Suppressor macrophage treated with lipopolysaccharide for 4 hours (primary cell): ENCODE measurements at places on chromosomes 2 and 18.

- DNase-seq = no peak
Observed at GRCh38 chr2:58865436-58865835, 624.3 kb upstream of the FANCL start.

- peak; percentile 65 for DNase-seq
Observed at GRCh38 chr2:72993147-72993932, 76.0 kb downstream of the EMX1 start.

- DNase-seq = no peak
Observed at GRCh38 chr2:85915606-85916303, 27.0 kb upstream of the ST3GAL5 start.

- no peak for DNase-seq
Observed at GRCh38 chr2:42879121-42879705, 86.8 kb upstream of the HAAO start.

GRCh38 chr2:191740759-191741158 is 62.8 kb downstream of the NABP1 start:
- no peak for DNase-seq

GRCh38 chr2:236712304-236712703 is 142.7 kb downstream of the ACKR3 start:
- peak; percentile 21 for DNase-seq

DNA sequence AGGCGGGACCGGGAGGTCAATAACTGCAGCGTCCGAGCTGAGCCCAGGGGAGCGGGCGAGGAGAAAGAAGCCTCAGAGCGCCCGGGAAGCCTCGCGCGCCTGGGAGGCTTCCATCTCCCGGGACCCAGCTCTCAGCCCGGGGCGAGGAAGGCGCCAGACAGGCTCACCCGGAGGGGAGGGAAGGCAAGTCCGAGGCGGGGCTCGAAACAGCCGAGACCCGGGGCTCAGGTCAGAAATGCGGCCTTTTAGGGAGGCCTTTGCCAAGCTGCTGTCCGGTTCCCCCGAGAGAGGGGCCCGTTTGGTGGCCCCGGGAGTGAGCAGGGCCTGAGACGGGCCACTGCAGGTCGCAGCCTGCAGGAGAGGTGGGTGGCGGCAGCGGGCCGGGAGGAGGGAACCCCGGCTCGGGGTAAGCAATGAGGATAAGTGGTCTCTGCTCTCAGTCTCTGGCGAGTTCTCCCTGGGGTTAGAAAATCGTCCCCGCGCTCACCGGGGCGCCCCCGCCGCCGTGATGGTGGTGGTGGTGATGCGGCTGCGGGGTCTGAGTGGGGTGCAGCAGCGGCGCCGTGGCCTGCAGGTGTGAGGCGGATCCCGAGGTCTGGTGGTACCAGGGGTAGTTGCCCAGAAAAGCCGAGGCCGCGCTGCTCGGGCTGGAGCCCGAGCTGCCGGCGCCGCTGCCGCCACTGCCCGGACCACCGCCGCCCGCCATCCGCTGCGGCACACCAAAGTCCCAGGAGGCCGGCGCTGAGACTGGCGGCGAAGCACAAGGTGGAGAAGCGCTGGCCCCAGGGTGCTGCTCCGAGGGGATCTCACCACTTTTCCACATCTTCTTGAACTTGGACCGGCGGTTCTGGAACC is 2.4 kb downstream of the DLX2 start:
- DNase-seq = no peak

DNA sequence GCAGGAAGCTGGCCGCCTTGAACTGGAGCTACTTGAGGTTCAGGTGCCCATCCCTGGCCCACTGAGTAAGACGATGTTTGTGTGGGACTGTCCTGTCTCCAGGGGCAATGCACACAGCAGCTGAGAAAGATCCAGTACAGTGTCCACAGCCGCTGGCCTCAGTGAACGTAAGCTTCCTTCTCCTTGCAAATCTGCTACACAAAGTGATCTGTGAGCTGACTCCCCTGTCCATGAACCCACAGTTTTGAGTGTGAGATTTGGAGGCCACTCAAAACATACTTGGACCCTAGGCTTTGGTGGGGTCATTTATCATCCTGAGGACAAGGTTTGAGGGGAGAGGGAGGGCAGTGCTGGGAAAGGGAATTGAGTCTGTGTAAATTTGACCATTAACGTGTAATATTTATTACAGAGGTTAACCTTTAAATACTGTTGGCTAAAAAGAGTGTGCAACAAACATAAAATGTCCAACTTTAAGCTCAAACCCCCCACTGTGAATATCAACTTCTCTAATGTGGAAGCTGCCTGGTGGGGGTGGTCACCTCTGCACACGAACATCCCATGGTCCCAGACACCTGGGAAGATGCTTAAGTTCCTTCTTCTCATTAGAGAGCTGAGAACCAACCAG is 4.9 kb upstream of the CYS1 start:
- DNase-seq = no peak

GRCh38 chr18:27887287-27887686 is 289.6 kb downstream of the CDH2 start:
- DNase-seq = no peak

DNA sequence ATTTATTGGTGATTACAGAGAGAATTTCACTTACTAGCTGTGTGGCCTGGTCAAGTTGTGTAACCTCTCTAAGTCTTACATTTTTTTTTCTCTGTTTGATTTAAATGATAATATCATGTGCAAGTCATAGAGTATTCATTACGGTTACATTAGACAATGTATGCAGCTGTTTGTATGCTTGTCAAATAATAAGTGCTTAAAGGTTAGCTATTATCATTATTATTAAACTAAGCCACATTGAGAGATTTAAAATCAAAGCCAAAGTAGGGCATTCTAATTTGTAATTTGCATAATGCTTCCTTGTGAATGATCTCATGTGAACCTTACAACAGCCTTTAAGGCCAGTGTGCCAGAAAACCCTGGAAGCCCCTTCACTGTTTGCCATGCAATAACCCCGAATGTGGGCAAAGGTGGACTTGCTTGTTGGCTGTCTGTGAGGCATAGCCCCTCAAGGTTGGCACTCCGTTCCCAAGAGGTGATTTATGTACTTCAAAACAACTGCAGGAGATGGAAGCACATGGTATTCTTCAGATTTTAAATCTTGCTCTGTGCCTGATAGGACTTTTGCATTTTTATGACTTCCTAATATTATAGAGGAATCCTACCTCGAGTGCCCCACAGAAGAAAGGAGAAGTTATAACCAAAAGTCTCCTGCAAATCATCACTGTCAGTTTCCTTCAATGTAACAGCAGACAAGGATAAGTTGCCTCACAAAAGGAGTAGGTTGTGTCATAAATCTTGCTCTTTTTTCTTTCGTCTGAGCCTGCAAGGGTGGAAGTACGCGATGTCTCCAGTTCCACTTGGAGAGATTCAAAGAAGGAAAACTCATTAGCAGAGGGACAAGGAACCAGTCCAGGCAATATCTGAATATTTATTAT is 272.0 kb downstream of the TGIF1 start:
- DNase-seq = peak; percentile 86

DNA sequence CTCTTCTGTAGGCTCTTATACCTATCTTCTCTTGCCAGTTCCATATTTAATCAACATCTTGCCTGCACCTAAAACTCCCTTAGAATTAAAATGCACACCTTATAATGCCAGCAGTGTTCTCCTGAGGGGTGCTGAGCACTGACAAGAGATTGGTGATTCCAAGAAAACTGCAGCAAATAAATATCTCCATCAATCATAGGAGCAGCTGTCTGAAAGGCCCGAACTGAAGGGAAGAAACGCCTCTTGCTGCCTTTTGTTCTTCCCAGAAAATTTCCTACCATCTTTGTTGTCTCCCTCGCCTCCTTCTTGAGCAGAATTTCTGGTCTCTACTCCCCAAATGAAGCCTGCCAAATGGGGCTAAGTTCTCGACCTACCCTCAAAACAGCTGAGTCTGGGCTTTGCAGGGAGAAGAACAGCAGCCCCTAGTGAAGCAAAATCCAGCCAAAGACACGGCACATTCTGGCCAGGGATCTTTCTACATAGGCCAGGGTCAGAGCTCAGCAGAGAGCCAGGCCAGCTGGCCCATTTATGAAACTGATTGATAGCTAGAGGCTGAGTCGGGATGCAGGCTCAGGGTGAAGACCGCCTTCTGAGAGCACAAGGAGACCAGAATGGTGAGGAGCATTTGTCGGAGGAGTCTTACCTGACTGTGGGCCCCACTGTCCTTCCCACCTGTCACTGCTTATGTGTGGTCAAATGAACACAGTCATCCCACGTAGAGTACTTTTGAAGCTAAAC is 20.4 kb upstream of the TMEM247 start:
- DNase-seq = no peak

DNA sequence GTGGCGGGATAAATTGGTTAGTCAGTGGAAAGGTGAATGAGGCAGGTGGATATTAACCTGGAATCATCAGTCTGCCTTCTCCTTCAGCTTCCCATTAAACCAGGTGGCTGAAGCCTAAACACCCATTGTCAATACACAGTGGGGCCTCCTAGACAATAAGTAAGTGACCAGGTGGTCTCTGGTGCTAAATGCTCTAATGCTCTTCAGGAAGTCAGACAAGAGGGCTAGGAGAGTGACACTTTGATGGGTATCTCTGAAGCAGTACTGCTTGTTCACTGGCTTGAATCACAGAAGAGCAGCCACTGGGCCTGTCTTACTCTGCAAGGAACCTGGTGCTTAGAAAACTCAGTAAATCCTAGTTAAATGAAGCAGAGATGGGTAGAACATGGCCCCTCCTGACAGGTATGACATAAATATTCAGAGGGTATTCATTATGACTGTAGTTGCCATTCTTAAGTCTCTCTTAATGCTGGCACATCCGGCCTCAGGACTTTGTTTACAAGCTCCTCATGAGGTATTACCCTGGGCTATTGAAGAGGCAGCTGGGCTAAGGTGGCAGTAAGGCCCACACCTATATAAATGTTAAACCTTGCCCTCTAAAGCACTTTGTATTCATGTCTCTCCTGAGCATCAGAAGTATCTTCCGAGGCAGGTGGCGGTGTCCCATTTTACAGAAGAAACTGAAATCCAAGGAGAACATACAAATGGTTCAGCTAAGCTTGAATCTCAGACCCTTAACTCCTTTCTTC is 104.9 kb downstream of the NCK2 start:
- DNase-seq = no peak

DNA sequence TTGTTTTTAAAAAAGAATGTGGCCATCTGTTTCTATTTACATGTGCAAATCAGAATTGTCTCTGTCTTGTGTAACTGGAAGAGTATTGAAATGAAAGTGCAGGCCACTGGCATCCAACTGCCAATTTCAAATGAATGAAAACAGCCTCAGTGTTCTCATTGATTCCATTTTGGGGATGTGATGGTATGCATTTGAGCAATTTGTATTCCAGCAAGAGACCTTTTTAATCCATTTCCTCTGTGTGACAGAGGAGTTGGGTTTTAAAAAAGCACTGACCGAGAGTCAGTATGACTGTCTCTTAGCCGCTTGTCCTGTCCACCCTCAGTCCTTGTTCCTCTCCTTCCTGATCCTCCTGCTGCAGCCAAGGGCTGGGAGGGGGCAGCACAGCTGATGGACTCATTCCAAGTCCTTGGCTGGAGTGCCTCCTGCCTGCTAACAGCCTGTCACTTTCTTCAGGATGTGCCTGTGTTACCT is 50.0 kb downstream of the ASAP2 start:
- DNase-seq = no peak

GRCh38 chr18:7370375-7370774 is 139.5 kb downstream of the LRRC30 start:
- DNase-seq = no peak

DNA sequence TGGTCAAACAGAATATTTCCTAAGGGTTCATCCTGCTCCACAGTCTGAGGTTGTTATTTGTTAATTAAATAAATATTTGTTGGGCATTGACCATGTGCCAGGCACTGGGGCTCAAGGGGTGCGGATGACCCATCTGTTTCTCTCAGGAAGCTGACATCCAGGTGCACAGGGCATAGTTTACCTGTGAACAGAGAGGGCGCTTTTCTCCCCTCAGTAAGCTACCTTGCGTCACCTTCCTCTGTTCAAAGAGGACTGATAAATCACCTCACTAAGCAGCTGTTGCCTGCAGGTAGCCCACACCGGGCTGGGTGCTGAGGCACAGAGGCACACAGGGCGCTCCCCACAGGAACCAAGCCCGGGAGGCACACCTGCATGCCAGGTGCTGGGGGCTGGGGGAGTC is 41.6 kb downstream of the SH3RF3 start:
- DNase-seq = no peak

DNA sequence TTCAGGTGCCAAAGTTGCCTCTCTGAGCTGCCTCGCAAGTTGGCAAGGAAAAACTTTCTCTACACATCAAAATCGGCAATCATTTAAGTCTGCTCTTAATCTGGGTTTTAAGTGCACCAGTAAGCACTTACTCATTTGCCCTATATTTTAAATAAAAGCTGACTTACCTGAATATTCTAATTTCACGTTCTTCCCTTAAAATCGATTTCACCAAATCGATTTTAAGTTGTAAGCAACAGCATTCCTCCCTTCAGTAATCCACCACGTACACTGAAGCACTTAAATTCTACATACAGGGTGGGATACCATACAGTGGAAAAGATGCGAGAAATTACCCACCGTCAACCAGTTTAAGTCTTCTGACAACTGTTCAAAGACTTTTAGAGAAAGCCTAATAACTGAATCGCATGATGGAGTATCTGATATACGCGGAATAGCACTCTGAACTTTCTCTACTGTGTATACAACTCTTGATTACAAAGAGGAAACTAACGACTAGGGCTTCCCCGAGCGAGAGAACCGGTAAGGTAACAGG is 1.6 kb downstream of the PPP3R1 start:
- DNase-seq = no peak

- no peak for DNase-seq
Observed at GRCh38 chr2:74991977-74992376, 33.5 kb downstream of the POLE4 start.

- DNase-seq = no peak
Observed at GRCh38 chr2:138621139-138621538, 119.6 kb downstream of the SPOPL start.

DNA sequence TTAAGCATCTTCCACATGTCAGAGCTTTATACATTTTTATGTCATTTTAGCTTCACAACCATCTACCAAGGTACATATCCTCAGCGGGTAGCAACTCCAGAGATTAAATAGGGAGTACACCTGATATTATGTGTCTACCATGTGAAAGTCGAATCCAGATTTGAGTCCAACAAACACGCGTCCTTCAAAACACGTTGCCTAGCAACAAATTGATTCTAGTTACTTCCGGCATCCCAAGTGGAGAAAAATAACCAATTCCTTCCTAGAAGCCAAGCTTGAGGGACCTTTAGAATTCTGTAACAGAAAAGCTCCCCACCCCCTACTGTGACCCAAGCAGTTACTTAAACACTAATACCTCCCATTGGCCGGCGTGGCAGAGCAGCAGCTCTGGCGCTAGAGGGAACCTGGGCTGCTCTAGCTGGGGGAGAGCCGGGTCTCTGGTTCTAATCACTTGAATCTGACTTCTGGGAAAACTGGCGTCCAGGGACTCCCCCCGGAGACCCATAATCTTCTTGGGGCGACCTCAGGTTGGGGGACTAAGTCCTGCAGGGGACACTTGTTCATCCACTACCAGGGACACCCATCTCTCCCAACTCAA is at the start of gene ERICH2:
TSS of gene ERICH2 (plus strand) at position 371 of the 598 bp plus-strand sequence. CDS start 304 bp downstream, outside the sequence.
- DNase-seq = peak; percentile 54

GRCh38 chr2:221439761-221440479 is 132.2 kb downstream of the EPHA4 start:
- no peak for DNase-seq

DNA sequence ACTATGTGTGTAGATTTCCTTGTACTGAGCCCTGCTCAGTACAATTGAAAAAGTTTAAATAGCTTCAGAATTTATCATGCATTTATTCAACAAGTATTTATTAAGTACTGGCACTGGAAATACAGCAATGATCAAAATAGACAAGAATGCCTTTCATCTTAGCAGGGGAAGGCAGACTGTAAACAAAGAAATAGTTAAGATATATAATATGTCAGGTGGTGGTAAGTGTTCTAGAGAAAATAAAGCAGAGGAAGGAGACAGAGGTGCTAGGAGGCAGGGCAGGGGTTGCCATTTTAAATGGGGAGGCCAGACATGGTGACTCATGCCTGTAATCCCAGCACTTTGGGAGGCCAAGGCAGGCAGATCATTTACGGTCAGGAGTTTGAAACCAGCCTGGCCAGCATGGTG is 13.6 kb upstream of the LIPG start:
- no peak for DNase-seq
